Stimulated activated CD4-positive, alpha-beta T cell treated with anti-CD3 and anti-CD28 coated beads, TNF-alpha, amount 100 ng/mL, for 4 hours (primary cell): ENCODE measurements at places on chromosomes 4 and X.

GRCh38 chr4:48331577-48332330 is 9.6 kb upstream of the SLAIN2 start:
- DNase-seq = no peak

- no peak for DNase-seq
Observed at GRCh38 chr4:141826260-141826659, 189.9 kb downstream of the IL15 start.

DNA sequence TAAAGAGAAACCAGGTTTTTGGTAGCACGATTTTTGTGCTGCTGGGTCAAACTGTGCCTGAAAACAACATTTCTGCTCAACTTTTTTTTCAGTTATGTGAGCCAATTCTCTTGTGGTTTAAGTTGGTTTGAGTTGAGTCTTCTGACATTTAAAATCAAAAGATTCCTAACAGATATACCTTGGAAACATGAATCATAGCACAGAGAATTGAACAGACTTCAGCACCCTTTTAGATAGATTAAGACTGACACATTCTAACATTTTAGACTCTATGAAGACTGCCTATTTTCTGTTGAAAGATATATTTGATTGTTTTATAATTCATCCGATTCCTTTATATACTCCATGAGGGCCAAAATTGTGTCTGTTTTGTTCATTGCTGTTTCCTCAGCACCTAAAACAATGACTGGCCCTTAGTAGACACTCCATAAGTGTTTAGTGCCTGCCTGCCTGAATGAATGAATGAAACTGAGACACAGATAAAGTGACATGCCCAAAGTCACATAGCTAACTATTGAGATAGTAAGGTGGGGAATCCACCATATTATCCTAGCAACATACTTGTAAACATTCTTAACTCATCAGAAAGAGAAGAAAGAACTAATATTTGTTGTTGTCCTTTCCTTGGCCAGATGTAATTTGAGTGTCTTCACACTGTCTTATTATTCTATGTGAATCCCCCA is 624.0 kb downstream of the MID1IP1 start:
- no peak for DNase-seq

GRCh38 chr4:76716658-76717057 is 181.3 kb downstream of the SOWAHB start:
- DNase-seq = no peak

- DNase-seq = no peak
Observed at GRCh38 chr4:25863347-25863784, 578 bp upstream of the SEL1L3 start.

DNA sequence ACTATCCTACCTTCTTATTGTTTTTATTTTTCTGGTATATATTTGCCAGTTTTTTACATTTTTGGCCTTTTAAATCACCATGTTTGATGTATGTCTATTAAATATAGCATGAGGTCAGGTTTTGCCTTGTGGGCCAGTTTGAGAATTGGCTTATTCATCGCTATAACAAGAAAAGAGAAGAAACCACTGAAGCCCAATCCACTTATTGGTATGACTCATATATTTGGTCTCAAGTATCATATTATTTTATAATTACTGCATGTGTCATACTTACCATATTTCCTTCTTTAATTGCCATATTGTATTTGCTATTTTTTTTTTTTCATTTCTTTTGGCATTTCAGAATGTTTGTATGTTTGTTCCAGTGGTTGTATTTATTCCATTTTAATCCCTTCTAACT is 99.3 kb downstream of the IRF2 start:
- no peak for DNase-seq

DNA sequence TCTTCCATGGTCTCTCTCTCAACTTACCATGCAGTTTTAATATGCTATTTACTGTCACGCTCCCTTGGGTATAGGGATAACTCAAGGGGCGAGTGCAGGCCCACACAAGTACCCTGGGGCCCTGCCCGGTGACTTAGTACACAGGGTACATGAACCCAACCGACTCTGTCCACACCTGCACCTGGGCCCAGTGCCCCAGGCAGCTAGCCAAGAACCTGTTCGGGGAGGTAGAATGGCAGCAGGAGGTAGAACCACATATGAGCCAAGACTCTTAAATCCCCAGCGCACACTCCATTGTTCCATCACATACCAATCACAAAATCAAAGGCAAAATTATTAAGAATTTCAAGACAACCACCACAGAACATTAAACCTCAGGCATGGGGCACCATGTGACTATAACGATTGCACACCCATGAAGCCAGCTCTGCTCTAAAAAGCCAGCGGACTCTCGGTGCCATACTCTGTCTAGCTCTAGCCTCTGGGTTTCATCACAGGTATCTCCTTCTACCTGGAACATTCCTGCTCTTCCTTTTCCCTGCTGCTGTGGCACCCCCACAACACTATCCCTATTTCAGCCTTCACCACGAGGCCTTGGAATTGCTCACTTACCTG is 14.6 kb downstream of the PHF8 start:
- no peak for DNase-seq

GRCh38 chr4:163470391-163470790 is 3.2 kb downstream of the TKTL2 start:
- DNase-seq = no peak

- no peak for DNase-seq
Observed at GRCh38 chrX:102959471-102959870, 22.4 kb downstream of the RAB40AL start.

DNA sequence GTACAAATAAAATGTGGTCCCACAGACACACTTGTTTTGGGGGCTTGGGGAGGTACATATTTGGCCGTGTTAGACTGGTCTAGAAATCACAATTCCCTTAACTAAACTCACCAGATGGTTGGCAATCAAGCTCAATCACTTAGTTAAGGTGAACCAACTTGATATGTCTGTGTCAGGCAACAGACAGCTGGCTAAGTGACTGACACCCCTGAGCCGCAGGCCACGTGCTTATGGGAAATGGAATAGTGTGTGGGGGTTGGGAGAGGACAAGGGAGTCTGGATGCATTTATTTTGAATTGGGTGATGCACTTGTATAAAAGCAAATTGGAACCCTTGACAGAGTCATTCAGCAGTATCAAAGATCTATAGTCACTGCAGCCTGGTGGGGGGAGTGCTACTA is 209.0 kb downstream of the HS6ST2 start:
- DNase-seq = no peak

DNA sequence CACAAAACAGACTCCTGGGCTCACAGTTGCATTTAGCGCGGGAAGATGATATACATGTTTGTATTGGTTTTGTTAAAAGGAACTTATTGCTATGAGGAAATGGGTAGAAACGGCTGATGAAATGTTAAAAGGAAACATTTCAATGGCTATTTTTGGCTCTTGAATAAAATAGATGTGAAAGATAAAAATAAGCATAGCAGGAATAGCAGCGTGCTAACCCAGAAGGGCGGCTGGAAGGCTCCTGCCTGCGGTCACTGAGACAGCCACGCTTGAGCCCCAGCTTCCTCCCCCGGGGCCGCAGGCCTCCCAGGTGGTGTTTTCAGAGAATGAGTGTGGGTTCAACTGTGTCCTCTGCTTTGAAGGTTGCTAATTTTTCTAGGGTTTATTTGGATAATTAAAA is 35.0 kb upstream of the CLCN4 start:
- no peak for DNase-seq

DNA sequence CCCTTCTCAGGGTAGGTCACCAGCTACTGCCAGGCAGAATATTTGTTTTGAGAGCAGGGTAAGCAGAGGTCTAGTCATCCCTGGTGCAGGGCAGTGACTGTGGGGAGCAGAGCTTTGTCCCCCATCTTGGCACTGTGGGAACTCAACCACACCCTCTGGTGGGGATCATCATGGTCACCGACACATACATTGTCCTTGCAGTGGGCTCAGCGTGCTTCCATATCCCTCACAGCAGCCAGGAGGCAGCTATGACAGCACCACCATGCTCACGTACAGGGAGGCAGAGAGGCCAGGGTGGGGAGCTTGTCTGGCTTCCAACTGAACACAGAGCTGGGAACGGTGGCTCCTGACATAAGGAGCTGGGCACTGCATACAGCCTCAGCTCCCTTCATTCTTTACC is 102.3 kb downstream of the ENPP6 start:
- DNase-seq = no peak

- DNase-seq = no peak
Observed at GRCh38 chr4:123409334-123409733, 12.7 kb downstream of the SPRY1 start.

DNA sequence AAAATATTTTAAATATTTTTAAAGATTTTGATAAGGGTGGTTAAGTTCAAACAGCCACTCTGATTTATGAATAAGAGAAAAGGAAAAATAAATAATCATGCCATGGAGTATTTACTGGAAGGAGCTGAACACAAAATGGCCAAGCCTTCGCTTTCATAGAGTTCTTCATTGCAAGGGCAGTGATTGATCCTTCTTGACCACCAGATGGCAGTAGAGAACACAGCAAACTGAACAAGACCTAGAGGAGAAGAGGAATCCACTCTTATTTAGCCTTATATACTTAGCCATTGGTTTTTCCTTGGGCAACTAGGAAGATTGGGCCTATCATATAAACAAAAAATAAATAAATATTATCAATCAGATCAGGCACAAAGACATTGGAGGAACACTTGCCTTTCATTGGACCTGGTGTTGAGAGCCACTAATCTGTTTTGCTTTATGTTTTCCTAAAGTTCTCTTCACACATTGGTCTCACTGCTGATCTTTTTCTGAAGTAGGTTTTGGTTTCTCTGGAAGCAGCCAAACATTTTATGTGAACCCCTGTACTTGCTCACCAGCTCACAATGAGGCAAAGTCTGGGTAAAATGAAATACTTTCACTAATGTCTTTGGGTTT is 58.1 kb upstream of the PARM1 start:
- no peak for DNase-seq

DNA sequence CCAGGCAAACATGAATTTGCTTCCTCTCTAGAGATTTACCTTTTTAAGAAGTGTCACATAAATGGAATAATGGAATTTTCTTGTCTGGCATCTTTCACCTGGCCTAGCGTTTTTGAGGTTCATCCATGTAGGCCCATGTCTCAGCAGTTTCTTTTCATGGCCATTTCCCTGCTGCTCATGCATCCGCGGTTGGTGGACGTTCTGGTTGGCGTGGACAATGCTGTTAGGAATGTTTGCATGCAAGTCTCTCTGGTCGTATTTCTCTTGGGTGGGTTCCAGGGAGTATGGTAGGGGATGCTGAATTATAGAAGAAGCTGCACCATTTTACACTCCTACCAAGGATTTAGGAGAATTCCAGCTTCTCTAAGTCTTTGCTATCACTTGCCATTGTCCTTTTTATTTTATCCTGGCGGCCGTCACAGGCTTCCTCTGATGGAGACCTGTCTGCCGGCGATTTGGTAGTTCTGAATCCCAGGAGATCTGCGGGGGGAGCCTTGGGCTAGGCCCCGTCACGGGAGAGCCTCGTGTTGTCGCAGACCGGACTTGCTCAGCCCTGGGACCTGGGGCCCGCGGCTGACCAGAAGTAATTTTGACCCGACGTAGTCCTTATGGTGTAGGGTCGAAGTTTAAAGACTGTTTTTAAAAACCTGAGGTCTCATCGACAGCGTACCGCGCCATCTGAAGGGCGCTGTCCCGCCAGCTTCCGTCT is 56.9 kb upstream of the TADA2B start:
- no peak for DNase-seq

- DNase-seq = no peak
Observed at GRCh38 chrX:15398874-15399273, 14.7 kb upstream of the VEGFD start.
